Skin of body (tissue), 3 donors: ENCODE measurements at places on chromosomes 16 and 17. TPM values are rescaled to one million over a fixed set of nuclear protein-coding genes. Genes with fewer than 3 reads are reported as not detected.

- DNase-seq, result no peak
Observed at GRCh38 chr17:6471531-6472465, 27.5 kb downstream of the PIMREG start.

DNA sequence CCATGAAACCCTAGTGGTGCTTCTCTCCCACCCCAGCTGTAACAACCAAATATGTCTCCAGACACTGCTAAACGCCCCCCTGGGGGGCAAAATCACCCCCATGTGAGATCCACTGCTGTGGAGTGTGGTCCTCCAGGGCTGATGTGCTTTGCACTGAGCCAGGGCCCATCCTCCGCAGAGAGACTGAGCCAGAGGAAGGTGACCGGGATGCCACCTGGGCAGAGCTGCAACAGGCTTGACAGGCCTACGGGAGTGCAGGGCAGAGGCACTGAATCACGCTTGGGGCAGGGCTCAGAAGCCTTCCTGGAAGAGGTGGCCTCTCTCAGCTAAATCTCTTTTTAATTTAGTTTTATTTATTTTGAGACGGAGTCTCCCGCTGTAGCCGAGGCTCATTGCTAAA, 4.4 kb downstream of the GJD3 start:
- no peak for DNase-seq

GRCh38 chr17:81932333-81932983, 4.6 kb downstream of the PYCR1 start:
- no peak for DNase-seq

GRCh38 chr16:66036184-66036583, 330.3 kb upstream of the CDH5 start:
- DNase-seq, result peak; percentile 28

- no peak for DNase-seq
Observed at GRCh38 chr17:72267601-72268000, 146.8 kb downstream of the SOX9 start.

DNA sequence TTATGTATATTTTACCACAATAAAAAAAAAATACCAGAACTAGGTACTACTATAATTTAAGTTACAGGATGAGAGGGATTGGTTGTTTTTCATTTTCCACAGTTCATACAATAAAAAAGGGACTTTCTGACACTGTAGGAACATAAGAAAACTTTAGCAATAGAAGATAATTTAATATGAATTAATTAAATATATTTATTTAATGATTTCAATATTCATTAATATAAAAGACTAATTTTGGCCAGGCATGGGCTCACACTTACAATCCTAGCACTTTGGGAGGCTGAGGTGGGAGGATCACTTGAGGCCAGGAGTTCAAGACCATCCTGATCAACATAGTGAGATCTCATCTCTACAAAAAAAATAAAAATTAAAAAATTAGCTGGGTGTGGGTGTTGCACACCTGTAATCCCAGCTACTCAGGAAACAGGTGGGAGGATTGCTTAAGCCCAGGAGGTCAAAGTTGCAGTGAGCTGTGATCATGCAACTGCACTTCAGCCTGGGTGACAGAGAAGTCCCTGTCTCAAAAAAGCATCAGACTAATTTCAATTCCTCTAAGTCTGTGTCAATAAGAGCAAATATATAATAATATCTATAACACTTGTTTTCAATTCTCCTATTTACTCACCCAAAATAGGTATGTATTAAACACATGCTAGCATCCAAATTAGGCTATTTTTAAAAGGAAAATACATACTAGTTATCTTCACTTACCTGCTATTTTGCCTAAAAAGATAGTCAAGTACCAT, 79.6 kb downstream of the BRIP1 start:
- DNase-seq, result no peak

DNA sequence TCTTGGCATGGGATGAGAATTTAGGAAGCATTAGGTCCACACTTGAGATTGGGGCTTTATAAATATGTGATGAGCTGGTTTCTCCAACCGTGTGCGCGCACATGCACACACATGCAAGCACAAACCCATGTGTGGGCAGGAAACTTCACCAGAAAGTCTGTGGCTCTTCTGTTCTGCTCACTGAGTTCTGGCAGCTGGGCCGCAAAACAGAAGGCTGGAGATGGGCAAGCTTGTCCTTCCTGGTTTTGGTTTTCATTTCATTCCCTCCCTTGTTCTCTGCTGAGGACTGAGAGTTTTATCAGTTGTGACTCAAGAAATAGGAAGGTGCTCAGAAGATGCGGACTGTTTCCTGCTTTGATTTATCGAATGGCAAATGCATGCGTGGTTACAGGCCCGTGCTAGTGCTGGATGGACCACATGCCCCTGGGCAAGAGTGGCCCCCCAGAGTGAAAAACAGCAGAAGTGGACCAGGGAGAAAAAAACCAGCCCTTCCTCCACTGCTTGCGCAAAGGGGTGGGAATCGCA, 14.1 kb downstream of the MAP3K14 start:
- DNase-seq, result no peak

- no peak for DNase-seq
Observed at GRCh38 chr16:49598383-49599170, 225.0 kb downstream of the C16orf78 start.

Gene MAPK7
- 16.4 TPM for total RNA-seq

Gene CD300LB
- 0.59 TPM for total RNA-seq

Gene PRRT2
- total RNA-seq, result 3.6 TPM

Gene SCGB1C2
- total RNA-seq, result not detected

Gene ITGAX
- 3.3 TPM for total RNA-seq

Gene ATP5PD
- total RNA-seq, result 153 TPM
